ENCODE measurements at places on chromosomes 3 and 15.

DNA sequence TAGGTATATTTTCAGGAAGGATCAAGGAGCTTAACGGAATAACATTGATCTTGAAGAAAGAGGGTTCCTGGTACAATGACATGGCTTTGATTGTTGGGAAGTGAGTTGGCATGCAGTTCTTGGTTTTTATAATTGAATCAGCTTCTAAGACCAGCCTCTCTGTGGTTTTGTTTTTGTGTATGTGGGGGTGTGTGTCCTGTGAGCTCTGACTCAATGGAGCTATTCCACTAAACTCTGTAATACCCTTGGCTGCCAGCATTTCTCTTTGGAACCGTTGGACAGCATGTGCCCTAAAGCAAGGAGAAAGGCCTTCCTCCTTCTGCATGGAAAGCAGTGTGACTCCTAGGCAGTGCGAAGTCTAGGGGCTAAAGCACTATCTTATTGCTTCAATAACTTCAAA is 124.8 kb downstream of the EDEM1 start:
- no peak for DNase-seq

DNA sequence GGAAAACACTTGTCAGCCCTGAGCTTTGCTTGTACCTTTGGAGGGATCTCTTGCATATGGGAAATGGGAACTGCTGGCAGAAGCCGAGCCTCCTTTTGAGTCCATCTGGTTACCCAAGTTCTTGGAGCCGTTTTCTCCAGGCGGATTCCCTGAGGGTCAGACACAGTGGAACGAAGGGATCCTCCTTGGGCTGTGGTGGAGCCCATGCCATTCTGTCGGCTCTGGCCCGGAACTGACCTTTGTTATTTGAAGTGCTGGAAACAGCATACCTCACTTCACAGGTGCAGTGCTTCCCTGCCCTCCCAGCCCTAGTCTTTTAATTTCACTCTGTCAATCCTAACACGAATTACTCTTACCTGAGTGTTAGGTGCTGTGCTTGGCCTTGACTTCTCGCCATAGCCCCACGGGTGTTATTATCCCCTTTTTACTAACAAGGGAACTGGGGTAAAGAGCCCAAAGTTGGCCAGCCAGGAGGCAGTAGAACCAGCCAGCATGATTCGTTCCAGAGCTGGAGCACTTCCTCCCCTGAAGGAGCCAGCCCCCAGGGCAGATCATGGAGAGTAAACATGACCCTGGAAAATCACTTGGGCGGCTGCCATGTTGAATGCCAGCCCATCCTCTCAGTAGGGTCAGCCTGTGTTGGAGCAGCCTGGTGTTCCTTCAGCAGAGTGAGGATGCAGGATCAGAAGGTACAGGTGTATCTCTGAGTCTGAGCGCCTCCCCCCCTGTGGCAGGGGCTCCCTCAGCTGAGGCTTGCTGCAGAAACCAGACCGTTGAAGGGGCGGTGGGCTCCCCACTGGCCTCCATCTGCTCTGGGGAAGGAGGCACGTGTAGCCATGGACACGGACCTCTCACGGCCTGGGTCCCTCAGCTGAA is 143.2 kb downstream of the DNAJB8 start:
- DNase-seq, result no peak

GRCh38 chr15:33135355-33135781 is 59.1 kb downstream of the FMN1 start:
- no peak for DNase-seq

- DNase-seq, result no peak
These were observed 90.2 kb downstream of the GHSR start for GRCh38 chr3:172357850-172358754.

DNA sequence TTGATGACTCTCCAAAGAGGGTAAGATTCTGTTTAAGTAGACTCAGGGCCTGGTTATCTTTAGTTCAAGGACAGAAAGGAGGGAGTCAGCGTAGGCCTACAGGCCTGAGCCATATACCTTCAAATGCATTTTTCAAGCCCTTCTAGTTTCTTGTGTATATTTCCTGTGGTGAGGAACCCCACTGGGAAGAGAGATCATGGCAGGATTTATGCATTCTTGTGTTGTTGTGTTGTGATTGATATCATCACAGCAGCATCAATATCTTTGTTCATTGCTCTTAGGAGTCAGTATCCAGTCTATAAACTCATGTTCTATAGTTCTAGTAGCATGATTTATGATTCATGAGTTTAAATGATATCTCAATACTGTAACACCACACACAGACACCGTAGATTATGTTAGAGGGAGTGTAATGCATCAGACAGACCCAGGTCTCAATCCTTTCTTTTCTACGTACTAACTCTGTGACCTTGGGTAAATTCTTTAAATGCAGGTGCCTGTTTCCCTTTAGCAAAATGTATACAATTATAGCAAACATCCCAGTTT is 427.5 kb downstream of the PDCD6IP start:
- no peak for DNase-seq

DNA sequence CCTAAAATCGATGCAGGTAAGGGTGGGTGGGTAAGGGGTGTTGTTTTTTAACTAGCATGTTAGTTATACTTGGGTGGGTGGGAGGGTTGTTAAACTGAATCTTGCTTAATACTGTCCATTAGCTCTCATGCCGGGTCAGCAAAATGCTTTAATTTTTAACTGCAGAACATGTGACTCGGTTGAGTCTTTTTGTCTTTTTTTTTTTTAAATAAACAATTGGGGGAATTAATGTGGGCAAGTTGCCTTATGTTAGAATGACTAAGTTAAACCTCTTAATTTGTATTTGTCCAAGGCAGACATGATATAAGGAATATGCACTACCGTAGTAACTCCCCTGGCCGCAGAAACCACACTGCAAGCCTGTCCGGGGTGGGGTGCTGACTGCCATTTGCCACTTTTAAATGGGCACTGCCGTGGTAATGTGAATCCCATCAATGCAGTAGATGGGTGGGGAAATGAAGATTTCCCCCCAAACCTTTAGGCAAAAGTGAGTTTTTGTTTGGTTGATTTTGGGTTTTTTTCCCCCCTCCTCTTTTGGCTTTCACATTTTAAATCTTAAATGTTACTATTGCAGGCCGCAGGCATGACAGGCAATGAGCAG is 54.3 kb upstream of the CCR4 start:
- DNase-seq, result no peak

DNA sequence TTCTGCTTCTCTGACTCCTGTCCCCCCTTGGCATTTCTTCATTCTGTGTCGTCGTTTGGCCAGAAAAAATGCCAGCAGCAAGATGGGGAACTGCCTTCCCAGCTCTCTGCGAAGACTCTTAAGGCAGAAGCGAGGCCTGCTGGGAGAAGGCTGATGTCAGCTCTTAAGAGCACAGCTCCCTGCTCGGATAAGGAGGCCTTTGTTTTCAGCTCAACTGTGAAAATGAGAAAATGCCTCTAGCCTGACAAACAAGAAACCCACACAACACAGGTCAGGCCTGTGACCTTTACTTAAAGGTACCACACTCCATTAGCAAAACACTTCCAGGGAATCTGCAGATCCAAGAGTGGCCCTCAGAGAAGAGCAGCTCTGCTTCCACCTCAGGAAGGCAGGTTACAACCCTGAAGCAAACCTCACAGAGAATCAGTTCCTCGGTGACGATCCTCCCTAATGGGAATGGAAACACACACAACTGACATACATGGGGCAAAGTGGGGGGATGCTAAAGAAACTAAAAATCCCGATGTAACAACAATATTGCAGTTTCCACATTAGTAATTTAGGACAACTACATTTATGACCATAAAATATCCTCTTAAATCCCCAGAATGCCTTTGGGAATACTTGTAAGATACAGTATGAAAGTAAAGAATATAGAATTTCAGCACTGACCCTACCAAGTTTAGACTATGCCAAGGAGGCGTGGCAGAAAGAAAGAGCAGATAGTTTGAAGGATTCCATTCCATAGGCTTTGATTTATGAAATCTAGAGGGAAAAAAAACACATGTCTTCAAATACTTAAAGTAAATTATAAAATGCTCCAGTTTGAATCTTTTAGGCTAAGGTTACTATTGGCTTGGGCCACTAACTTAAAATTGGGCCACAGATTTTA is 52.1 kb downstream of the VGLL4 start:
- DNase-seq, result no peak

DNA sequence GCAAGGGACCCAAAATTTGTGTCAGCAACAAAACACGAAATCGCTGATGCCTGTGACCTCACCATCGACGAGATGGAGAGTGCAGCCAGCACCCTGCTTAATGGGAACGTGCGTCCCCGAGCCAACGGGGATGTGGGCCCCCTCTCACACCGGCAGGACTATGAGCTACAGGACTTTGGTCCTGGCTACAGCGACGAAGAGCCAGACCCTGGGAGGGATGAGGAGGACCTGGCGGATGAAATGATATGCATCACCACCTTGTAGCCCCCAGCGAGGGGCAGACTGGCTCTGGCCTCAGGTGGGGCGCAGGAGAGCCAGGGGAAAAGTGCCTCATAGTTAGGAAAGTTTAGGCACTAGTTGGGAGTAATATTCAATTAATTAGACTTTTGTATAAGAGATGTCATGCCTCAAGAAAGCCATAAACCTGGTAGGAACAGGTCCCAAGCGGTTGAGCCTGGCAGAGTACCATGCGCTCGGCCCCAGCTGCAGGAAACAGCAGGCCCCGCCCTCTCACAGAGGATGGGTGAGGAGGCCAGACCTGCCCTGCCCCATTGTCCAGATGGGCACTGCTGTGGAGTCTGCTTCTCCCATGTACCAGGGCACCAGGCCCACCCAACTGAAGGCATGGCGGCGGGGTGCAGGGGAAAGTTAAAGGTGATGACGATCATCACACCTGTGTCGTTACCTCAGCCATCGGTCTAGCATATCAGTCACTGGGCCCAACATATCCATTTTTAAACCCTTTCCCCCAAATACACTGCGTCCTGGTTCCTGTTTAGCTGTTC is 34.9 kb downstream of the CHDH start:
- DNase-seq, result no peak

GRCh38 chr3:184757022-184757651 is 45.3 kb upstream of the MAGEF1 start:
- DNase-seq, result no peak

DNA sequence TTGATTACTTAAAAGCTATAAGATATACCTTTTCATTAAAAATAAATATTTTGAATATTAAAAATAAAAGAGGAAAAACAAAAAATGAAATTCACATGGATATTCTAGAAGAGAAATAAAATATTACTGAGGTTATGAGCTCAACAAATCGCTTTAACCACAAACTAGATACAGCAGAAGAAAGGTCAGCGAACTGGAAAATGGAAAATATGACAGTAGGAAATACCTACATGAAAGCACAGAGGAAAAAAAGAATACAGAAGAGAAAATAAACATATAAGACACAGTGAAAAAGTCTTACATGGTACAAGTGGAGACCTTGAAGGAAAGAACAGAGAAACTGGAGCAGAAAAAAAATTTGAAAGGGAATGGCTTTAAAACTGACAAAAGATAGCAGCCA is 33.2 kb downstream of the SCAPER start:
- DNase-seq, result no peak

- no peak for DNase-seq
These were observed 49.2 kb upstream of the TMEM115 start for GRCh38 chr3:50408443-50408944.

DNA sequence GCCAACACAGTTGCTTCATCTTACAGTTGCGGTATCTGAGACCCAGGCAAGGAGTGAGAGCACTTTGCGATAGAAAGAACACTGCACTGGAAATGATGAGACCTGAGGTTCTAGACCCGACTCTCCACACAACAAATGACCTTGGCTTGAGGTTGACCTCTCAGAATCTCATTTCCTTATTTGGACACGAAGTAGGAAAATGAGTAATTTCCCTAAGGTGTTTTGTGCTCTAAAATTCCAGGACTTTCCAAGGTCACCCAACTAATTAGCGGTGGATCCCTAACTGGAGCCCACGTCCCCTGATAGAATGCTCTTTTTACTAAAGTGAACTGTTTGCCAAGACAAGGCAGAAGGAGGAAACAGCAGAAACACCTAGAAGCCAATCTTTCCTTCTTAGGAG is 26.7 kb upstream of the FBN1 start:
- no peak for DNase-seq

- DNase-seq, result no peak
These were observed 67.7 kb downstream of the ARNT2 start for GRCh38 chr15:80471881-80472280.

DNA sequence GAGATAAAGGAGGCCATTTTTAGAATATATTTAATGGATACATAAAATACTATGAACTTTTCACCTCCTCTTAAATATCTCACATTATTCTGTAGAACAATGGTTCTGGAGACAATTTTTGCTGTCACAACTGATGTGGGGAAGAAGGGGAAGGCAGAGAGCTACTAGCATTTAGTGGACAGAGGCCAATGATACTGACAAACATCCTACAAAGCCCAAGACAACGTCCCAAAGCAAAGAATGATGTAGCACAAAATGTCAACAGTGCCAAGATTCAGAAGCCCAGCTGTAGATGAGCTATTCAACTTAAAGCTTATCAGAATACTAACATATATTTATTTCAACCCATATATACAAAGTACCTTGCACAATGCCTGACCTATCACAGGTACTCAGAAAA is 1069.4 kb downstream of the ROBO1 start:
- DNase-seq, result no peak

DNA sequence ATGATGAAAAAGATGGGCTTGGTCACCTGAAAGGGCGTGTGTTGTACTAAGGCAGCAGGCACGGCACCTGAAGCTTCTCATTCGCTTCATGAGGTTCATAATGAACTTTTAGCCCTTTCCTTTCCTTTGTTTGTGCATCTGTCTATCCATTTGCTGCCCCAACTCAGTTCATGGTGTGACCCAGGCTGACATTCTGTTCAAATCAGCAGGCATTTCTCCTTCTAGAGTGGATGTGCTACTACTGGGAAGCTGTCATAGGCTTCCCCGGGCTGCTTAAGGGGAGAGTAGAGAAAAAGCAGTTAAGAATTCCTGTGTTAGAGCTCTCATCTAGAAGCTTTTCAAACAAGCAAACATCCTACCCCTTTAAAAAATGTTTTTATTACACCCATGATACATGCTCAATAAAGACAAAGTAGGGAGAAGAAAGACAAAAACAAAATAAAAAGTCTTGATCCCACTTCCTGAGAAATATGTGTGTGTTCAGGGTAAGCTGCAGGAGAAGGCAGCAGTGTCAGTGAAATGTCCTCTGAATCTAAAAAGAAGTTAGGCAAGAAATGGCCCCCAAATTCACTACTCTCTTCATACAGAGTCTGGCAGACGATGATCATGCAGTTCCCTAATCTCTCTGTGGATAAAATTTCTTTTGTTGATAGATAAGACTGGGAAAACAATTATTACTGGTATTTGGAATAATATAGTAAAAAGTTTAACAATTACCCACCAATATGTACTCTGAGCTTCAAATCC is 136.9 kb upstream of the PFN2 start:
- DNase-seq, result no peak

Data from activated CD8-positive, alpha-beta memory T cell treated with anti-CD3 and anti-CD28 coated beads for 48 hours (primary cell).